Nucleus accumbens (tissue), 56 donors: ENCODE measurements at places on chromosomes 4 and X.

- DNase-seq = no peak
These were observed 33.5 kb downstream of the MAPK10 start for GRCh38 chr4:86326400-86326799.

DNA sequence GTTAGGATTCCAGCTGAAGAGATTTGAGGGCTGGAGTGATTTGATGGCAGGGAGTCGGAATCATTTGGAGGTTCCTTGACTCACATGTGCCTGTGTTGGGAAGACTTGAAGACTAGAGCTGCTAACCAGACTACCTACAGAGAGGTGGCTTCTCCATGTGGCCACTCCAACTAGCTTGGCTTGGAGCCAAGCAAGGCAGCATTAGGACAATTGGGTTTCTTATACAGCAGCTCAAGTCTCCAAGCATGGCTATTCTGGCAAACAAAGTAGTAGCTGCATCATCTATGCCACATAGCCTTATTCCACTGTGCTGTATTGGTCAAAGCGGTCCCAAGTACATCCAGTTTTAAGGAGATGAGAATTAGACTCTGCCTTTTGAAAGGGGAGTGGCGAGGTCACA is 171.7 kb upstream of the SLC4A4 start:
- DNase-seq = no peak

- DNase-seq = no peak
These were observed 493.4 kb downstream of the INPP4B start for GRCh38 chr4:142352712-142353111.

DNA sequence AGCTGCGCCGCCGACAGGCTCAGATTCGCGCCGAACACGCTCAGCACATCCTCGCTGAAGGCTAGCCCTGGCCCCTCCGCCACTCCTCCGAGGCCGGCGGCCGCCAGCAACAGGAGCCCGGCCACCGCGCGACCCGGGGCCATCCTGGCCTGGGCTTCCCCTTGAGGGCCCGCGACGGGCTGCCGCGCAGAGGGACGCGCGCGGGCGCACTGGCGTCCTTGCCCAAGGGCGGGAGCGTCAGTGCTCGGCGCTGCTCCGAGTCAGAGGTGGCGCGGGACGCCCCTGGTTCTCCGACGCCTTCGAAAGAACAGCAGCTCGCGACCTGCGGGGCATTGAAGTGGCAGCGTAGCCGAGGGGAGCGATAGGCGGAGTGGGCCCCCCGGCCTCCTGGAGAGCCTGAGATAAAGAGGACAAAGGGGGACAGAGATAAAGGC is 745 bp downstream of the SLC39A8 start:
- DNase-seq = peak; percentile 31

DNA sequence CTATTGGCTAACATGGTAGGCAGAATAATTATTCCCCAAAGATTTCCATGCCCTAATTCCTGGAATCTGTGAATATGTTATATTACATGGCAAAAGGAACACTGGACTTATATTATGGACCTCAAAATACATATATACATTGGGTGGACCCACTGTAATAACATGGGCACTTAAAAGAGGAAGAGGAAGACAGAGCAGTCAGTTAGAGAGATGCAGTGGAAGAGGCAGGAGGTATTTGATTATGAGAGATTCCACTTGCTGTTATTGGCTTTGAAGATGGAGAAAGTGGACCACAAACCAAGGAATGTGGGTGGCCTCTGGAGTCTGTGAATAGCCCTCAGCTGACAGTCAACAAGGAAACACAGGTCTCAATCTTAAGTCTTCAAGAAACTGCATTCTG is 14.0 kb upstream of the ART3 start:
- no peak for DNase-seq

DNA sequence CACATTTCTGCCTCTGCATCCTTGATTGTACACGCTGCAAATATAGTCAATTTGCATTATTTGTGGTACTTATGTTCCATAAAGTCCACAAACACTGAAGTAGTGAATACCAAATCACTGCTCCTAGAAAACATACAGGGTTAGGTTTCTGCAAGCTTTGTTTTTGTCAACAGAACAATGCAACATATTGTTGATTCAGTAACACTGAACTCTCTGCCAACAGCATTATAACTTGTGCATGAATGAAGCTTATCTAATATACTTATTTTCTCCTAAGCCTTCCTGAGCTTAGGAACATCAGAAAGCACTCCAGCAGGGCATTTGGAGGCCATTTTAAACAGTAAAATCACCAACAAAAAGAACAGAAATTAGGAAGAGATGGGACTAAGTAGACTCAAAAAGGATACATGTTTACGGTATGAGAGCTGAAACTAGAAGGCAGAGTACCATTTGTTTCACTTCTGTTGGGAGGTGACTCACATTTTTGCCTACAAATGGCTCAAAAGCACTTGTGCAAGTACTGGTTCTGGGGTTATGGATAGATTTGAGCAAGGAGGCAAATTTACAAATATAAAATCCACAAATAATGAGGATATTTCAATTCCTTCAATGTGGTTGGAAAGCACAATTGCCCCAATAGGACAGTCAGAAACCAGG is 14.1 kb downstream of the COX18 start:
- no peak for DNase-seq

DNA sequence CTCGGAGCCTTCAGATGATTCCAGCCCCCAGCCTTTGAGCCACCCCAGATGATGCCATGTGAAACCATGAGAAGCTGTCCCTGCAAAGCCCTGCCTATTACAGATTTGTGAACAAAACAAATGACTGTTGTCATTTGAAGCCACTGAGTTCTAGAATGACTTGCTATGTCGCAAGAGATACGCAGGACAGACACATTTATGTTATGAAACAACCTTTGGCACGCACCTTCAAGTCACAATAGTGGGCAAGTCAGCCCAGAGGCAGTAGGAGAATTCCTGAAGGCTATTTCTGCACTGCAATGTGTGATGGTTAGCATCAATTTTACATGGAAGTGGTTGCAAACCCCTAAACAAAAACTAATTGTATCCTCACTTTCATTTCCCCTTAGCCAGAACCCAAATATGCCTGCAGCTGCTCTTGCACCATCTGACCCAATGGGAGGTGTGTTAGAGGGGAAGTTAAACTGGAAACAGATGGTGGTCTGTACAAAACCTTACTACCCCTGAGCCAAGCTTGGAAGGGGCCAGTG is 174.4 kb upstream of the ATP6AP2 start:
- DNase-seq = no peak

- no peak for DNase-seq
These were observed 325.4 kb upstream of the GALNT7 start for GRCh38 chr4:172843192-172843591.

DNA sequence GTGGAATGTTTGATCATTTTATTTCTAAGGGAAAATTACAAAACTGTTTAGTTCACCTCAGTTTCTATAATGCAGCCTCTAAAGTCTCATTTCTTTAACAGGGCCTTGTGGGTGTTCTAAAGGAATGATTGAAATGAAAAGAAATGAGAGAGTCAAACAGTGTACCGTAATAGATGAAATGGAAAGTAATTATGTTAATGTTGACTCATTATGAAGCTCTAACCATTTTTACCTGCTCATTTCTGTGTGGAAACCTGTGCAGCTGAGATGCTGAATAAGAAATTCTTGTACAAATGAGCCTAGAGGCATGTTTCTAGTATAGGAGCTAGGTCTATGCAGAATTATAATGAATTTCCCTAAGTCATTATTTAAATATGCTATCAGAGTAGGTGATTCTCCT is 45.2 kb upstream of the RPA4 start:
- DNase-seq = no peak

DNA sequence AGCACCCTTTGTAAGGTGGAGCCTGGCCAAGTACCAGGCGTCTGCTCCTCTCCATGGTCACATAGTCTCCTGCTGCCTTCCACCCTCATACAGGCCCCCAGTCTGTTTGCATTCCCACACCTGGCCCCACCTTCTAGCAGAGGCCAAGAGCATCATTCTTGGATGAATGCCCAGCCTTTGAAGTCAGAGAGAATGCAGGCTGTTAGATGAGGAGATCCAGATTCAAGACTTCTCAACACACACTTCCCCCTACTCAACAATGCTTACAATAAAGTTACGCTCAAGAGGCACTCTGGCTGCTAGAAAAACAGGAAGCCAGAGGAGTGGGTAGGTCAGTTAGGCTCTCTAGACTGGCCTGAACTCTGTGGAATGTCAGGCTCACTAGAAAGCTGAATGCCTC is 43.3 kb downstream of the SHROOM4 start:
- no peak for DNase-seq

- DNase-seq = no peak
These were observed 778 bp downstream of the C1QTNF7 start for GRCh38 chr4:15428611-15429010.

- DNase-seq = no peak
These were observed 626.5 kb upstream of the GALNTL6 start for GRCh38 chr4:171186700-171187099.

DNA sequence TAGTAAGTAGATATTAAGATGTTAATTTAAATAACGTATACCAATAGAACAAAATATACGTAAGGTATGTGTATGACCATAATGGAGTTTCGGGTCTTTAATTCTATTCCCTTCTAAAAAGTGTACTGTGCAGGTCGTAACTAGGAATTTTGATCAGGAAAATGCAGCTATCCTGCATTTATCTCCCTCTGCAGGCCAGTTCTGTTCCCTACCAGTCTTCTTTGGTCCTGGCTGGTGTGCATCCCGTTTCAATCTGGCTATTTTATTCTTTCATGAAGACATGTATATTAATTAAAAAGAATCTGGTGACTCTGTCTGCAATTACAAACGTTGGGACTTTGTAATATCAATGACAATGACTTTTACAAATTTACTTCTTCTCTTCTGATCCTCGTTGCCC is 534.1 kb upstream of the AADAT start:
- DNase-seq = no peak

GRCh38 chr4:180960743-180961401 is 1282.3 kb upstream of the TENM3 start:
- DNase-seq = no peak

DNA sequence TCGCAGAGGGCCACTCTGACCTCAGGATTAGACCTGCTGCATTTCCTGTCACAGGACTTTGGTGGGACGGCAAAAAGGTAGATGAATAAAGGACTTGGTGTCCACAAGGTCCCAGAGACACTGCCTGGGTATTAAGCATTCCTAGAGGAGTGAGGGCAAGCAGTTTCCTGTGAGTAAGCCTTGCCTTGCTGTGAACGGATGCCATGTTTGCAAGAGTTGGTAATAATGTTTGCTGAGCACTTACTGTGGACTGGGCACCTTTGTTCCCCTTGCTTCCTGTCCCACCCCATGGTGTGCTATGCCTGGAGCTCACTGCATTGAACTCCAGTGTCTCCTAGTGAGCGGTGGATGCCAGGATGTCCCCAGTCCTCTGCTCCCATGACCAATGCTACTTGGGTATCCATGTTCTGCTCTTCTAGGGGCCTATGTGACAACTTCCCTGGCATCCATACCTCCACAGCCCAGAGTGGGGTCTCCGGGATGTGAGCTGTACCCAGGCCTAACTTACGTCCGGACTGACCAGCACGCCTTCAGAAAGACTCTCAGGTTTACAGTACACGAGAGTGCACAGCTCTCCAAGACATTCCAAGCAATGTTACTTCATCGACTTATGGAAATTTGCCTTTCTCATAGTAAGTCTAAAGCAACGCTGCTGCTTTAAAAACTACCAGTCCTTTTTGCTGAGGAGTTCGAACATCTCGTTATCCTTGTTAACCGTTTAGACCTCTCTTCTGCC is 95.5 kb upstream of the MSX1 start:
- no peak for DNase-seq

GRCh38 chr4:154230091-154230490 is 261.5 kb downstream of the DCHS2 start:
- no peak for DNase-seq

GRCh38 chrX:78307665-78308064 is 19.7 kb downstream of the CYSLTR1 start:
- no peak for DNase-seq

GRCh38 chr4:8817813-8818062 is 53.9 kb downstream of the HMX1 start:
- DNase-seq = no peak

GRCh38 chr4:88613417-88613875 is 21.2 kb downstream of the HERC3 start:
- no peak for DNase-seq

DNA sequence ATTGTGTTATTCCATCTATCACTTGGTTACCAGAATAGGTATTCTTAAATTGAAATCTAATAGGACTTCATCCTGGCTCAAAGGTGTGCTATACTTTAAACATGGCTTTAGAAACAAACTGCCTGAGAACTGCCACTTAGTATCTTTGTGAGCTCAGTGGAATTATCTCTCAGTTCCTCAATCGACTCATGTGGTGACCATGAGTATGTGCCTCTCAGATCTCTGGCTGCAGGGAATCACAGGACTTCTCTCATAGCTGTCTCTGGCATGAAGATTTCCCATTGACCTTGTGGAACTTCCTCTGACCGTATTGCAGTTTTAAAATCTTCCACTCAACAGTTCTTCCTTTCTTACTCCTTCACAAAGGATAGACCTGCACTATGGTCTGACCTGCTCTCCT is 681.9 kb upstream of the BOD1L1 start:
- DNase-seq = no peak

DNA sequence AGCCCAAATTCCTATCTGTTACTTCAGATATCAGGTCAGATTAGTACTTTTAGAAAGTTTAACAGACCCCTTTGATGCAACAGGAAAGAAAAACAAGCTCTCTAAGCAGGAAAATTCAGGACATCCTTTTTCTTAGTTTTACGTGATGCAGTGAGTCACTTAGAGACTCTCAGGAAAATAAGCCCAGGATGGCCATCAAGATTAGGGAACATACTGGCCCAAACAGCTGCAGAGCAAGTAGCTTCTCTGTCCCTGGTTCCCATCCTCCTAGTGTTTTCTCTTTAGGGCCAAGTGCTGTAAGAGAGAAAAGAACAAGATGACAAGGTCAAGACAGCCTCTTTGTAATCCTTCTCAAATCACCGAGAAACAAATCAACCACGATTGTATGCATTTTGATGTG is 219.1 kb downstream of the ZNF674 start:
- no peak for DNase-seq

DNA sequence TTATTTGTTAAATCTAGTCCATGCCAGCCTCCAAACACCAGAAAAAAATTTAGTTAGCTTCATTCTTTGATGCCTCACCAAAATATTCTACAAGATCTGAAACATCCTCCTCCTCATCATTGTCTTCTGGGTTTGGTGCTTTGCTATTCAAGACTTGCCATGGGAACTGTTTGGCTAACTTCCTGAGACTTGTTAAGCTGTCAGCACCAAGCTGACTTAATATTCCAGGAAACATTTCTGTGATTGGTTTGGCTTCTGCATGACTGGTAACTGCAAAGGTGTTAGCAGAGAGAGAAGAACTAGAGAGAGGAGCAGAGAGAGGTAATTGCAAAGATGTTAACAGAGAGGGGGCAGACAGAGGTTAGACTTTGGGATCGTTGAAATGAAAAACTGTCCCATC is 101.3 kb downstream of the PALLD start:
- no peak for DNase-seq

GRCh38 chr4:25397305-25397704 is 20.2 kb downstream of the ANAPC4 start:
- DNase-seq = no peak
